ENCODE measurements at places on chromosomes 12 and 14. TPM values are rescaled to one million over a fixed set of nuclear protein-coding genes. Genes with fewer than 3 reads are reported as not detected.

The CEBPE gene
- polyA plus RNA-seq, result not detected

The RNFT2 gene
- polyA plus RNA-seq, result 3.2 TPM

The PRR4 gene
- not detected for polyA plus RNA-seq

- no peak for DNase-seq
Measured at GRCh38 chr14:76882651-76883050, 56.4 kb downstream of the LRRC74A start.

GRCh38 chr12:120538281-120539156, 4.4 kb downstream of the RNF10 start:
- no peak for DNase-seq

DNA sequence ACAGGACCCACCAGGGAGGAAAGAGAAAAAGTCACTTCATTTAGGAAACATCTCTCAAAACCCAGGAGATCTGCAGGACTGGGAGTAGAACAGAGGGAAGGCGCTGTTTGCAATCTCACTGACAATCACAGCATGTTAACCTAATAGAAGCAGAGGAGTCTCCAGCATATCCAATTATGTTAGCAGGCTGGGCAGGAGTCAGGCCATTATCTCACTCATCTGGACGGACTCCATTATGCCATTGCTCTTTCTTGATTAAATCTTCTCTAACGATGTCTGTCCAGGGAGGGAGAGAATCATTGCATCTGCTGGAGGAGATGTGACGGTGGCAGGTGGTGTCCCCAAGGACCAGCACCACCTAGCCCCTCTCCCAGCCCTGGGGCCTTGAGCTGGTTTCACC, 203.8 kb upstream of the SFSWAP start:
- DNase-seq, result no peak

DNA sequence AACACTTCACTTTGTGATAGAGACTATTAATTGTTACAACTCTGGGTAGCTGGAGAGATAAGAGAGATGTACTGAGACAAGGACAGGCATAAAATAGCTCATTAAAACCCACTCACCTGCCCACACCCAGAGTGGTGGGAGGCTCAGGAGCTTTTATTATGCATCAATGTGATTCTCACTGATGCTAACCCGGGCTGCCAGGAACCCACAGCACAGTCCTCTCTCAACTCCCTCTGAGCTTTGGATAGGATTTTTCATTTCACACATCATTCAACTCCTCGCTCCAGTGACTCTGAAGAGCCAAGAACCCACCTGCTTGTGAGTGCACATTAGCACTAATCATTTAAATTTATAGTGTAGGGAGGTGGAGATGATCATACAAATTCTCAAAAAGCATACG, 827.9 kb downstream of the FLRT2 start:
- DNase-seq, result no peak

DNA sequence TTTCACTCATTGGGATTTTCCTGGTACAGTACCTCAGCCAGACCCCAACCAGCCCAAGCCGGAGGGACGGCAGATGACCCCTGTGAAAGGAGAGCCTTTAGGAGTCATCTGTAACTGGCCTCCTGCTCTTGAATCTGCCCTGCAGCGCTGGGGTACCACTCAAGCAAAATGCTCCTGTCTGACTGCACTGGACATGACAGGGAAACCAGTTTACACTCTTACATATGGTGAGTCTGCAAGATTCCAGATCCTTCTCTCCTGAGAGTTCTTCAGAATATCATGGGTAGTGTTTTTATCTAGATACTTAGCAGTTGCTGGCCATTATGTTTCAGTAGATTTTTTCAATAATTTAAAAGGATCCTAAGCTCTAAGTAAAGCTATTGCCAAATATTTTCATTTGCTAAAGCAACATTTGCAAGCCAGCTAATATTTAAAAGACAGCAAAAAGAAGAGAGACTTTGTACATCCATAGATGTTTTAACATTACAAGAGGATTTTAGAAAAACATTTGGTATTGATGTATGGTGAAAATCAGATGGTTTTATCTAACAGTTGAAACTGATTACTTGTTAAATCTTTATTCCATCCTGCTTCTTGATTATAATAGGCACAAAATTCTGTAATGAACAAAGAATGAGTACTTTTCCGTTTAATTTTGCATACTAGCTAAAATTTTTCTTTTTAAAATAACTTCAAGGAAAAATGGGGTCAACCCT, 85.1 kb upstream of the ATF1 start:
- no peak for DNase-seq

Data from naive B cell (primary cell).